ENCODE measurements at places on chromosomes 3 and 15.

- no peak for DNase-seq
Observed at GRCh38 chr3:123533554-123534159, 51.2 kb downstream of the HACD2 start.

- peak; percentile 44 for DNase-seq
Observed at GRCh38 chr3:163490119-163490518, 1588.2 kb downstream of the SI start.

DNA sequence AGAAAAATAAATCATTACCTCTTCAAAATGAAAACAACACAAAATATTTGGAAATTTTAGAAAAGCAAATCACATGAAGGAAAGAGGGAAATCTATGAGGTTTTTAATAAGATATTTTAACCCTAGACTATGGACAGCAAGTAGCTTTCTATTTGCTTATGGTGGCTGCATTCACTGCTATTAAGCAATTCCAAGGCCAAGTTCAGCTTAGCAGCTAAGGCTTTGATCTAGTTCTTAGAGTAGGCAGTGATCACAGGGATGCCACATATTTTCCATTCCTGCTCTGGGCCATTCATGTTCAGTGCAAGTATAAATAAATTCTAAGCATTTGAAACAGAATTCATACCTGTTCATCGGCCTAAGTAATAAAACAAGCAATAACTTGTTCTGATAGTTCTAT is 235.3 kb downstream of the CDIN1 start:
- no peak for DNase-seq

DNA sequence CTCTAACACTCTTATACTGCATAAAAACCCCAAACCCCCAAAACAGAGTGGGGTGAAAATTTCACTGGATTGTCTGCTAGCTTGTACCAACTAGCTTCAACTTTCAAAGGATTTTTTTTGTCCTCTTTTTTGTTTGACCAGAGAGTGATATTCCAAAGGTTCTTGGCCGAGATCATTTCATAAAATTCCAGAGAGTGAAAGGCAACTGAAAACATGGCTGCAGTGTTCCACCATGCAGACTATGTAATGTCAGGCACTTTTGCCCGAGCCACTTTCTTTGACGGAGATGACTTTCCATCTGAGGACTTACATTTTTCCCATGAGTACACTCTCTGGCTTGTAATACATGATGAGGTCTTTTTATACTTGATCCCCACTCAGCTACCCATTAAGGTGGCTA is 107.5 kb downstream of the TIGIT start:
- DNase-seq = no peak

GRCh38 chr3:122862381-122862780 is 67.5 kb downstream of the SLC49A4 start:
- DNase-seq = no peak

DNA sequence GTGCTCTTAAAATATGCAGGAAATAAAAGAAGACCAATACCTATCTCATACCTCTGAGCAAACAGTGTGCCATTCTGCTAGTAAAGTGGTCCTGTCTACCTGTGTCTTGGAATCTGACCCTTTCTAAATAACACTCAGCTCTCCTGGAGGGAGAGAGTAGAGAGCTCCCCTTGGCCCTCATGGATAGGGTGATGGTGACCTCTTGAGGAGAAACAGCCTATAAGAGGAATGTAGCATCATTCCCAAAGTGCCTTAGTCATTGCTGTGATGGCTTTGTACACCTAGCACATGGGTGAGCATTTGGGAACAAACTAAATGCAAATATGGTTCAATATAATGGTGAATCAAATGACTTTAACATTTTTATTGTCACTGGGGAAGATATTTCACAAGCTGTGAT is 10.0 kb downstream of the SNTN start:
- no peak for DNase-seq

GRCh38 chr15:73946046-73946721 is 19.9 kb downstream of the LOXL1 start:
- no peak for DNase-seq

DNA sequence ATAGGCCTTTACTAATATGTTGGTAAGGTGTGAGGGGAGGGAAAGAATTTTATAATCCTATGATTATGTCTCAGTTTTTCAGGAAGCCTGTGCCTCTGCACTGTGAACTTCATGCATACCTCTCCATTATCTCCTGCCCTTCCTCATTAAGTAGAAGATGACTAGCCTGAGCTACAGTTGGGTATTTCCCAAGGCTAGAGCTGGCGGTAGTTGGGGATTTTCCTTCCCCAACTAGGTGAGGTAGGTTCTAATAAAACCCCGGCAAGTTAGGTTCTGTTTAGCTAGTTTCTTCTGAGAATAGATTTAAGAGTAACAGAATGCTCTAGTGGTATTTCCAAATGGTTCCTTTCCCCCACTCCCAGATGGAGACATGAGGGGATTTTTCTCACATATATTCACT is 414.5 kb downstream of the GRM7 start:
- no peak for DNase-seq

DNA sequence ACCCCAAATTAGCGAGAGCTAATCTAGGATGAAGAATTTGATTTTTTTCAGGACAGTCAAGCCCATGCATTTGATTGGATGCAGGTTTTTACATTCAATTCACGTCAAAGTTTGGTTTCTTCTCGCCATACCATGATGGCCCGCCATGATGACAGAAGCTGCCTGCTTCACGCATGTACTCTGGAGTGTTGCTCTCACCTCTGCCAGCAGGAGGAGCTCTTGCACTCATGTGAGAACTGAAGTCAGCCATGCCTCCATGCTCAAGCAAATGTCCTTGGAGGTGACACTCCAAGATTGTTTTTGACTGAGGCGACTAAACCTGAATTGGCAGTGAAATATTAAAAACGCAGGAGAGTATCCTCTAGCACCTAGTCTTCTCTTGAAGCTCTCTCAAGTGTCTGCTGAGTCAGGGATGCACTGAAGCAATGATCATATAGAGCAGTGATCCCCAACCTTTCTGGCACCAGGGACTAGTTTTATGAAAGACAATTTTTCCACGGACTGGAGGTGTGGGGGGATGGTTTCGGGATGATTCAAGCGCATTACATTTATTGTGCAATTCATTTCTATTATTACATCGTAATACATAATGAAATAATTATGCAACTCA is 120.9 kb downstream of the SAMMSON start:
- DNase-seq = peak; percentile 80

GRCh38 chr3:161475905-161476304 is 20.7 kb upstream of the OTOL1 start:
- DNase-seq = no peak

DNA sequence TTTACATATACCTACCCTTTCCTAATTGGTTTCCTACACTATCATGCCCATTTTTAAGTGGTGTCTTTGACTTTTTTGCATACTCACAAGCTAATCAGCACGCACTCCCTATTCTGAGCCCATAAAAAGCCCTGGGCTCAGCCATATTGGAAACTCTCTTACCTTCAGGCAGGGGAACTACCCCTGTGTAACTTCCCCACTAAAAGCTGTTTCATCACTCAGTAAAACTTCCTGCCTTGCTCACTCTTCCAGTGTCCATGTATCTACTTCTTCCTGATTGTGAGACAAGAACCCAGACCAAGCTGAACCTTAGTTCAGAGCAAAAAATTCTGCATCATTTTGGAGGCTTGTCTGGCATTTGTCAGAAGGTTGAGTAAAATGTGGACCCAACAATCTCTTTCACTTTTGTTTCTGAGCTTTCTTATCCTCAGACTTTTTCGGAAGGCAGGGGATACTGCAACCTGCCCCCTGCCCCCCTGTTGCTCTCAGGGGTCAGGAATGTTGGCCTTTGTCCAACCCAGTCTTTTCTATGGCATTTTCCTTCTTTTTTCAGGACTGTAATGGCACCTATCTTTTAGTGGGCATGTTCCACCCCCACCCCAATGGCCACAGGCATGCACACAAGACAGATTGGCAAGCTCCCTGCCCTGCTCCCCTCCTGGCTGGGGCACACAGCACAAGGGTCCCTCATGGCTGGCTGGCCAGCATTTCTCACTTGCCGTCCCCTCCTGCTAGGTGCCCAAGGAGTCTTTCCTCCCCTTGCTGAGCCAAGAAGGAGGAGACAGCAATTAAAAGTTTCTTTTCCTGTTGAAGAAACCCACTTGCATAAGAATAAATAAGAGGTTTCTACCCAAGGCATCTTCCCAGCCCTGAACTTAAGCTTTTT is 26.3 kb upstream of the TMEM45A start:
- DNase-seq = no peak

DNA sequence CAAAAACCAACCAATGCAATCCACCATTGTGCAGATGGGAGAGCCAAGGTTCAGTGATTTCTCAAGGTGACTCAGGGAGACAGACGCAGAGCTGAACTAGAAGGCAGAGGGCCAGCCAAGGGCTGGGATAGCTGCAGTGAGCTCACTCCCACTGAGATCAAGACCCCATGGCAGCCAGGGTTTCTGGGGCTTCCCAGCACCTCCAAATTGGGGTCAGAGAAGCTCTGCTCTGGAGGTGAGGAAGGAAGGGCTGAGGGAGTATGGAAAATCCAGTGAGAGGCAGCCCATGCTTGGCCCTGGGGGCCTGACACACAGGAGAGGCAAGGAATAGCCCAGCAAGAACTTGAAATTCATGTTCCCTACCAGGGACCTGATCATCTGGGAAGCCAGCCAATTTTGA is 61.0 kb downstream of the ISG20 start:
- no peak for DNase-seq

DNA sequence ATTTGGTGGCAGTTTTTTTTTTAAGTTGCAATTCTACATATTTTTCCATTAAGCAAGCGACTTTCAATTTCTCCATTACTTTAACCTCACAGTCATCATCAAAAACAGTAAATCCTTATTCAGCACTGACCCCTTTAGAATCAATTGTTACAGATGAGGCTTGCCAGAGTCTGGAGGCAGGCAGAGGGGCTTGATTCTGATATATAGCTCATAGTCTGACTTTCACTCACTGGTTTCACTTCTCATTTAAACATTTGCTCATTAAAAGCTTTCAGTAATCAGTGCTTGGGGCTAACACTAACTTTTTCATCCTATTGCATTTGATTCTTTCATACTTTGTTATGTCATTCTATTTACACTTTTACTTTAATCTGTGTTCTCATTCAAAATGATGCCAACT is 88.4 kb downstream of the PYDC2 start:
- no peak for DNase-seq

GRCh38 chr15:60228101-60228500 is 169.7 kb downstream of the ANXA2 start:
- DNase-seq = no peak

DNA sequence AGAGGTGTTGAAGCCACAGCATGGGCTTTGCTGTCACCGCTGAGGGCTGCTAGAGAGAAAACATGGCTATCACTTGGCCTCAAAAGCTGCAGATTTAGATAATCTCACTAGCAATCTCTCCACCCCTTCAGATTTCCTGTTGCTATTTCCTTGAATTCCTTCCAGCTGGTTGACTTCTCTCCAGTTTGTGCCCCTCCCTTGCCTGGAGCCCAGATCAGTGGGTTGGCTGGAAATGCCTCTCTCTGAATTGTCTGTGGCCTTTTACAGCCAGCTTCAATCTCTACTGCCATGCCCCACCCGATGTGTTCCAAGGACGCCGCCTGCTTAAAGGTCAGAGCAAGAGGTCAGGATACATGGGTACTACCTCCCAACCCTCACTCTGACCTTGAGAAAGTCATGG is 294.1 kb downstream of the NTRK3 start:
- DNase-seq = no peak

- DNase-seq = no peak
Observed at GRCh38 chr3:42680806-42681205, 4.5 kb upstream of the KLHL40 start.

GRCh38 chr3:5431811-5432378 is 244.4 kb downstream of the EDEM1 start:
- DNase-seq = no peak

GRCh38 chr15:55277116-55277564 is 12.5 kb downstream of the RAB27A start:
- peak; percentile 67 for DNase-seq

DNA sequence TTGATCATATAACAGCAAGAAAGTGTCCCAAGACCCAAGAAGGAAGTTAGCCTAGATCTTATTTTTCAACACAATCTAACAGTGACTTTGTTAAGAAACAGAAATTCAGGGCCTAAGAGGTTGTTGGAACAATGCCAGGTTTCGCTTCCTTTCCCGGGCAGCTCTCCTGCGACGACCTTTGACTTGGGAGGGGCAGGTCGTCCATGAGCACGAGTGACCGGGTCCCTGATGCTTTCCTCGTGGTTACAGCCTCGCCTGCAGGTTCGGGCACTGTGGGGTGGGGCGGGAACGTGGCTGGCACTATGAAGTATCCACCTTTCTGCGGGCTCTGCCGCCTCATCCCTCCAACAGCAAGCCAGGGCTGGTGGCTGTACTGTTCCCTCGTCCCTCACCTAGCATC is 90.1 kb upstream of the RGMA start:
- no peak for DNase-seq

DNA sequence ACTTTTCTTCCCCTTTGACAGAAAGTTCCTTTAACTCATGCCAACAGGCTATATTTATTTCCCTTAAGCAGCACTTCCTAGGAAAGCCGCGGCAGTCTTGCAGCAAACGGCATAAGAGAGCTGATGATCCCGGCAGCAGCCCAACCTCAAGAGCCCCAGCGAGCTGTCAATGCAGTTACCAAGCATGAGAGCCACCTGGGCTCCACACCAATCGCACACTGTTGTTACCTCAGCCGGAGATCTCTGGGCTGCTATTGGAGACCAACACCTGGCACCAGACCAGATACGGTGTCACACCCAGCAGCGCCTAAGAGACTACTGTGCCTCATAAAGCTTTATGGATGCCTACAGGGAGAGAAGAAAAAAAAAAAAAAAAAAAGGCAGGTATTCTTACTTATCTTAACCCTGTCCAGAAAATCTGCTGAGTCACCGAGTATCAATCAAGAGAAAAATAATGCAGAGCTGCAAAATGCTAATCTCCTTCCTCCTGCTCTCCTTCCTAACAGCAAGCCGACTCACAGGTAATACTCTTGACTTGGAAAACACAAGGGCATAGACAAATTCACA is 11.7 kb downstream of the ABCC5 start:
- DNase-seq = peak; percentile 22

- no peak for DNase-seq
Observed at GRCh38 chr3:134885877-134886621, 91.0 kb downstream of the EPHB1 start.

DNA sequence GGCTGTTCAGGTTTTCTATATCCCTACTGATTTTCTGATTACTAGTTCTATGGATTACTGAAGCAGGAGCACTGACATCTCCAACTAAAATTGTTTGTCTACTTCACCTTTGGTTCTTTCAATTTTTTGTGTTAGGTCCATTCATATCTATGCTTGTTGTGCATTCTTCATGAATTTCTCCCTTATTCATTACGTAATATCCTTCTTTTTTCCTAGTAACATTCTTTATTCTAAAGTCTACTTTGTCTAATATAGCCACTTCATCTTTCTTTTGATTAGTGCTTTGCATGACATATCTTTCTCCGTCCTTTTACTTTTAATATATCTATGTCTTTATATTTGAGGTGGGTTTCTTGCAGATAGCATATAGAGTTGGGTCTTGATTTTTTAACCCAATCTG is 116.3 kb upstream of the BHLHE40 start:
- DNase-seq = no peak

DNA sequence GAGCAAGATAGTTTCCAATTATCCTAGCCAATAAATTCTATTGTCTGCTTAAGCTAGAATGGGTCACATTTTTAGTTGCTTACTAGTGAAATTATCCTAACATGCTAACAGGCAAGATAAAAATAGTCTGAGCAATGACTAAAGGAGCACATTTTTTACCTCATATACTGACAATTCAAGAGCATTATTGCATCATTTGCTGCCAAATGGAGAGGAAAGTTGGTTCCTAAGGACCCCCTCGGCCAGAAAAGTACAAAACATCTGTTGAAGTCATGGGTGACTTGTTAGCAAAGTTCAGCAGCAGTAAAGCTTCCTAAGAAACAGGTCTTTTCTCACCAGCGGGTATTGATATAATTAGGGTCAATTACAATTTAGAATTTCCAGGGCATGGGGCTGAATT is 1001.0 kb downstream of the FHIT start:
- DNase-seq = no peak

Measured in stimulated activated CD4-positive, alpha-beta T cell treated with anti-CD3 and anti-CD28 coated beads, Interleukin-15, amount 100 ng/mL, for 24 hours (primary cell).